Tibial artery (tissue), 4 donors: ENCODE measurements at places on chromosomes 1 and 21.
A peak's percentile ranks its signal among the peaks of the same experiment; 100 is the strongest.

DNA sequence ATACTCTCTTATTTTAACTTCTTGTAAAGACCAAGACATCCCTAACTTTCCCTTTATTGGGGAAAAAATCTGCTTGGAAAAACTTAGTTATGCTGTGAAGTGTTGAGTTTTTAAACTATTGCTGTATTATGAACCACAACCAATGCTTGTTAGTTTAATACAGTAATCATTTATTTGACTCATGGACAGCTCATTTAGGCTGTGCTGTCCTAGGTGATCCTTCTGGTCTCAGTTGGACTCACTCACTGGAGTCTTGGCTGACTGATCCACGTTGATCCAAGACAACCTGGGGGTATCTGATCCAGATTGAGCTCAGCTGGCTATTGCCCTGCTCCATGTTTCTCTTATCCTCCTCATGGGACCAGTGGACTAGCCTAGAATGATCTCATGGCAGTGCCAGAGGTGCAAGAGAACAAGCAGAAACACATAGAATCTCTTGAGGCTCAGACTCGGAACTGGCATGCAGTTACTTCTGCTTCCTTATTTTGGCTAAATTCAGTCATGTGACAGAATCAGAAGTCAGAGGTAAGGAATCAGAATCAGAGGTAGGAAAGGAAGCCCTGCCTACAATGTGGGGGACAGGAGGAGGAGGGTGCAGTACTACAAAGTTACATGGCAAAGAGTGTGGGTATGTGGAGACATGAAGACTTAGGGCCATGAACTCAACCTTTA is 156.5 kb downstream of the FGGY start:
- DNase-seq = no peak

DNA sequence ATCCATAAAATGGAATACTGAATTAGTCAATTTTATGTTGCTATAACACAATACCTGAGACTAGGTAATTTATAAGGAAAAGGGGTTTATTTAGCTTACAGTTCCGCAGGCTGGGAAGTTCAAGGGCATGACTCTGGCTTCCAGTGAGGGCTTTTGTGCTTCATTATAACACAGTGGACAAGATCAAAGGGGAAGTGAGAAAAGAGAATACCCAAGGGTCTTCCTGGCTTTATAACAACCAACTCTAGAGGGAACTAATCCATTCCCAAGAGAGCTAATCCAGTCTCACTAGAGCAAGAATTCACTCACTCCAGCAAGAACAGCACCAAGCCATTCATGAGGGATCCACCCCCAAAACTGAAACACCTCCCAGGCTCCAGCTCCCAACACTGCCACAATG is 3.1 kb downstream of the KIFAP3 start:
- DNase-seq = no peak

DNA sequence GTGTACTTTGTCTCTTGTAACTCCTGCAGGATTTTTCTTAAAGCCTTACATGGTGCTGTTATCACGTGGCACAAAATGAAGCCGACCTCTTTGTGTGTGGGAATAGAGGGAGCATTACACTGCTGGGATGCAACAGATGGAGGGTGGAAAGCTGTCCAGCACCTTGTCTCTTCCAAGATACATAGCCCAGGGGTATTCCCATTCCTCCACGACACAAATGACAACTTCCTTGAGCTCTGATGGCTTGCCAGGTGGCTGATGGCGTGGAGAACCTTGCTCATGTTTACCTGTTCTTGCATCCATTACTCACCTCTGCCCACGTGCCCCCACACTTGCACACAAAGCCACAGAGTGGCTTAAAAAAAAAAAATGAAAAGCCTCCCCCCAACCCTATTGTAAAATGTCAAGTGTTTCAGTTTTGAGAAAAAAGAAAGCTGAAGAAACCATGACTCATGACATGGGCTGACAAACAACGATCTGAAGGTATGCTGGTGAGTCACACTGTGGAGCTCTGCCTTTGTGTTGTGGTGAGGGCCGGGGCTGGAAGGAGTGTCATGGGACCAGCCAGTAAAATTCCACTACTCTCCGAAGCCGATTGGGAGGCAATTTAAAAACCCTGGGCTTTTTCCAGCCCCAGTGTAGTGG is 32.0 kb upstream of the ATP5PO start:
- peak; percentile 89 for DNase-seq

DNA sequence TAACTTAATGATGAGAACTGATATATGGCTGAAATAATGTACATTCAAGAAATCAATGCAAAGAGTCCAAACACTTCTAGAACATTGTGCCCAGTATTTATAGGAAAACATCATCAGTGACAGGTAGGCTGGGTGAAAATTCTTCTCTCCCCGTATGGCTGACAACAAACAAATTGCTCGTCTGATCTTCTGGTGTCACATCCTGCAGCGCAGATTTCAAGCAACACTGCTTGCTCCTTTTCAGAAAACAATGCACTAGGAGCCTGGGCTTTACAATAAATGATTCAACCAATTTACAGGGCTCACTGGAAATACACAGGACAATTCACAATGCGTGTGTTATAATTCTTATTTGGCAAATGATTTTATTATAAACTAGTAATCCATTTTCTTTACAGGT is 185.3 kb downstream of the RERE start:
- no peak for DNase-seq

GRCh38 chr21:21309510-21309909 is 311.3 kb downstream of the NCAM2 start:
- no peak for DNase-seq

GRCh38 chr1:954927-955326 is 4.1 kb downstream of the NOC2L start:
- DNase-seq = no peak

GRCh38 chr21:17429936-17430335 is 82.9 kb upstream of the CXADR start:
- no peak for DNase-seq

DNA sequence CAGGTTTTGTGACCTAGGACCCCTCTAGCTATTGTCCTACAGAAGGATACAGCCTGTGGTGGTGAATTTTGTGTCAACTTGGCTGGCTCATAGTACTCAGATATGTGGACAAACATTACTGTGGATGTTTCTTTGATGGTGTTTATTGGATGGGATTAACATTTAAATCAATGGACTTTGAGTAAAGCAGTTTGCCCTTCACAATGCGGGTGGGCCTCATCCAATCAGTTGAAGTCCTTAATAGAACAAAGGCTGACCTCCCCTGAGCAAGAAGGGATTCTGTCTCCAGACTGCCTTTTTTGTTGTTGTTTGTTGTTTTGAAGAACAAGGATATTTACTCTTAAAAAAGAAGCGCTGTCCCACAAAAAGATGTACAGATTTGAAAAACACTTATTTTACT is 210.0 kb upstream of the GREM2 start:
- DNase-seq = no peak

- no peak for DNase-seq
Measured at GRCh38 chr1:246066573-246066972, 440.5 kb downstream of the SMYD3 start.

DNA sequence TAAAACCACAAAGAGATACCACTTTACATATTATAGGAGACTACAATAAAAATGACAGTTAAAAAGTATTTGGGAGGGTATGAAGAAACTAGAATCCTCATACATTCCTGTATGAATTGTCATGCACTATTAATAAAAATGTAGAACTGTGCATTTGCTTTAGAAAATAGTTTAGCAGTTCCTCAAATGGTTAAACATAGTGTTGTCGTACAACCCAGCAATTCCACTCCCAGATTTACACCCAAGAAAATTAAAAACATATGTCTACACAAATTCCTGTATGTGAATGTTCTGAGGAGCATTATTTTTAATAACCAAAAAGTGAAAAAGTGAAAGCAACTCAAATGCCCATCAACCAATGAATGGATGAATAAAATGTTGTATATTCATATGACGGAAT is 23.1 kb upstream of the PDE4B start:
- DNase-seq = no peak

DNA sequence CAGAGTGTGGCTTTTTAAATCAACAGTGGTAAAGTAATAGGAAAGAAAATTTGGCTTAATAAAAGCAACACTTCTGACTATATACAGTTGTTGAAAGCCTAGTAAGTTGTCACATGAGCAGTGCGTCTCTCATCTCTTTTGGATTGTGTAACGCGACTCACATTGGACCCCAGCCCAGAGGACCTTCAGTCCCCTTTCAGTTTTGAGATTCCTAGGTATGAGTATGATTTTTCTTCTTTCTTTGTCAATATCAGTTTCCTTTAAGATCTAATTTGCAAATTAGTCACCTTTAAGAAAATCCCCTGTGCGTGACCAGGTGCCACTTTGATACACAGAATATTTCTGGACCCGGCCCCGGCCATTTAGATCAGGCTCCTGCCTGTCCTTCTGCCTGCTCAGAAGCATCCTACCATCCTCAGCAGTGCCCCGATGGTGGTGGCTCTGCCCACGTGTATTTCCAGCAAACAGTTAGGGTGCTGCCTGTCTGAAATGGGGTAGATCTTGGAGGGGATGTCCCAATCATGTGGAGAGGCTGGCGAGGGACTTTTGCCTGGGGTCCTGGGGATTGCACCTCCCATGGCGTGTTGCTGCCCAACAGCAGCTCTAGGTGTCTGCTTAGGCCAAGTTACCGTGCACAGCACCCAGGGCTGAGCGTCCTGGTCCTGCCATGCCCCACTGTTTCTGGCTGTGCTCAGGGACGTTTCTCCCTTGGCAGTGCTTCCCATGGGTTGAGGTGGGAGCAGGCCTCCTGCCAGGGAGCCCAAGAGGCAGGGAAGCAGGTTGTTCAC is 21.1 kb downstream of the SNAP47 start:
- no peak for DNase-seq

DNA sequence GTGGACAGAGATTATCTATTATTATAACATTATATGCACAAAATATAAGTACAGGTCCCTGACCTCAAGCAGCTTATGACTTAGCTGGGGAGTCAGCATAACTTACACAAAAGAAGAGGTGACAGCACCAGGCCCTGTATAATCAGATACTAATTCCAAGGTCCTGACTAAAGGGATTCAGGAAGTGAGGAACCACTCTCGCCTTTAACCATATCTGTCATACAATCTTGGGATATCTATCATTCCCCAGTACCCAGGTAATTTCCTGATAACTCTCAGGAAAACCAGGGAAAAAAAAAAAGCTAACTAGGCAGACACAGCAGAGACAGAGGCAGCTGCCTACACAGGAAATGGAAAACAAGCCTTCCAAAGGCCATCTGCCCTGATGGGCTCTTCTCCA is 78.5 kb upstream of the CAMK1G start:
- DNase-seq = no peak

DNA sequence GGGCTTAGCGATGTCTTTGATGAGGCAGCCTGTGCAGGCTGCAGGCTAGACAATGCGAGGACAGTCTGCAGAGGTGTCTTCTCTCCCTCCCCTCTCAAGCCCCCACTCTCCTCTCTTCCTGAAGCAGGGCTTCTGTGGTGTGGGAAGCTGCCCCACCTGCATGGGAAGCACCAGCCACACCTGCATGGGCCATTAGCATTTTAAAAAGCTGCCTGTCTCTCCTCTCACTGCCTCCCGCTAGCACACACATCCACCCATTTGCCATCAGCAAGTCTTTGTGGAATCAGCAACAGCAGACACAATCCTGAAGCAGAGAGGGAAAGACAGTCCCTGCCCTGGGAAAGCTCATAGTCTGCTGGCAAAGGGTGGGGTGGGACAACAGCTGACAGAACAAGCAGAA is 53.1 kb downstream of the NAV1 start:
- DNase-seq = peak; percentile 41

- DNase-seq = no peak
Measured at GRCh38 chr1:154546264-154547063, 12.0 kb downstream of the UBE2Q1 start.

DNA sequence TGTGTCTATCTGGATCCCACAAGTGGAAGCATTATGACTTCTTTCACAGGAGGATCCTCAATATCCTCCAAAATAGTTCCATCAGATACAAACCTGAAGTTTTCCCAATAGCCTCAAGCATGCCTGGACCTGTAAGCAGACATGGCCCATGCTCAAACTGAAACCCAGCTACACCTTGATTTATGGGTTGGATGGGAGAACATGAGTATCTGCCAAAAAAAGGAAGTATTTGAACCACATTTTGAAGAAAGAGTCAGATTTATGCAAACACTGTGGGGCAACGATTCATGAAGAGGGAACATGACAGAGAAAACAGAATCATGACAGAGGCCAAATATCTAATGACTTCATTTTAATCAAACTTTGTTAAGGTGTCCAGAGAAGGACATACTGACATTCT is 351.0 kb upstream of the NFIA start:
- no peak for DNase-seq

DNA sequence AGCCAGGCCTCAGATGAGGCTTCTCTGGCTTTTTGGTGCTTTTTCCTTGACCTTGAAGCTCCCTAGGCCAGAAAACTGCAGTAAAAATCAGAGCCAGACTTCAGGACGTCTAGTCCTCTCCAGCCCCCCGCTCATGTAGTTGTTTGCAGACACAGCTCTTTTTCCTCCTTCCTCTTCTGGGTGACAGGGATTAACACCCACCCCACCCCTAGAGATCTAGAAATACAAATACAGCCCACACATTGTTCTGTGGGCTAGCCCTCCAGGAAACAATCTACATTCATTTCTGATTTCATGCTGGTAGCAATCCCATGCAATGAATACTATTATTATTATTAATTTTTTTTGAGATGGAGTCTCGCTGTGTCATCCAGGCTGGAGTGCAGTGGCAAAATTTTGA is 9.9 kb upstream of the CLSTN1 start:
- DNase-seq = no peak

- peak; percentile 55 for DNase-seq
Measured at GRCh38 chr1:11529330-11529729, 50.4 kb downstream of the DISP3 start.

DNA sequence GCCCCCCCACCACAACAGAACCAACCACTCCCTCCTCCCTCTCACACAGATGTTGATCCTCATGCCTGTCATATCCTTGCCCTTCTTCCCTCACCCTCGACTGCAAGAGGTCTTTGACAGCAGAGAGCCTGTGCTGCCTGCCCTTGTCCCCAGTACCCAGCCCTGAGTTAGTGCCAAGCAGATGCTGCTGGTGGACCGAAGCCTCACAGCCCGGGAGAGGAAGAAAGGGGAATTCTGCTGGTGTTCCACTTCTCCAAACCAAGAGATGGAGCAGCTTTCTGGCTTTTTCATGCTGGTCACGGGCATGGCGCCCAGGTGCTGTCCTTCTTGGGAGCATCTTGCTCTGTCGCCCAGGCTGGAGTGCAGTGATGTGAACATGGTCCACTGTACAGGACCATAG is 69.1 kb downstream of the SLC66A1 start:
- DNase-seq = no peak

DNA sequence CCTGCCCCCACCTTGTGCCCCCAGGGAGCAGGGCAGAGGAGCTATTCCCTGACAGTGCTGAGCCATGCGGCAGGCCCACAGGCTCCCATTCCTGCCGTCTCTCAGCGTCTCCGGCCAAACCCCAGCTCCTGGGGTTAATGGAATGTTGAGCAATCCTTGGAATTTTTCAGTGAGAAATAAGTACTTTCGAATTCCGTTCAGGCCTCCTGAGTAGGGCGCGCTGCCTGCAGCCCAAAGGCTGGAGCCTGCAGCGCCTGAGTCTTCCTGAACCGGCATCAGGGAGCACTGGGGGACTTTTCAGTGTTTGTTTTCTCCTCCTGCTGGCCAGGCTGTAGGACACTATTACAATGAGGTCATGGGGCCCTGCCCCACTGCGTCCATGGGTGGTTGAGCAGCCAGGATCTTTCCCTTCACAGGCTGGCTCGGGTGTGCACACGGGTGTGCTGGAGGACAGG is 33.3 kb upstream of the CSF1 start:
- DNase-seq = peak; percentile 88
